ENCODE measurements at places on chromosomes 1 and 21.

- no peak for DNase-seq
These were observed 29.1 kb downstream of the SMYD2 start for GRCh38 chr1:214310010-214310409.

DNA sequence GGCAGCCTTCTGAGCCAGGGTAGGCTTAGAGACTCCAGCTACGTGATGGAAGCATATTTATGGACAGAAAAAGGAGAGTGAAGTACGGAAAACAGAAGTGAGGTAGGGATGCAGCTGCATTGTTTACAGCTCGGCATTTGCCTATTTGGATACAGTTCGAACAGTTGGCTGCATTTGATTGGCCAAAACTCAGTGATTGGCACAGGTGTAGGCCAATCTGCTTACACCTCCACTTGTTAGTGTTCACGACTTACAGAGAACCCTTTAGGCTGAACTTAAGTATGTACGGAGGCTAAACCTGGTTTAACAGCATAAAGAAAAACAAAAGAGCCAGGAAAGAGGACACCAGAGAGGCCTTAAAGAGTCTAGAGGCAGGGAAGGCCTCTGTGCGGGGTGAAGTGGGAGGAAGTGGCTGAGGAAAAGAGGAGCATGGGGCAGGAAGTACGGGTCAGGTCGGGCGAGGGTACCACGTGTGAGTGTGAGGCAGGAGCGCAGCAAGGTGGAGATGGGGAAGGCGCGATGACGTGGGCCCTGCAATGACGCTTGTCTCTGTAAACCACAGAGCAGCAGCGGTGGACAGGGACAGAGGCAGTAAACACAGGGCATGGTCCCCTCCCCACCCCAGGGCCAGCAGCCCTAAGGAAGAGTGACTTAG, 32.0 kb downstream of the RSPH1 start:
- no peak for DNase-seq

DNA sequence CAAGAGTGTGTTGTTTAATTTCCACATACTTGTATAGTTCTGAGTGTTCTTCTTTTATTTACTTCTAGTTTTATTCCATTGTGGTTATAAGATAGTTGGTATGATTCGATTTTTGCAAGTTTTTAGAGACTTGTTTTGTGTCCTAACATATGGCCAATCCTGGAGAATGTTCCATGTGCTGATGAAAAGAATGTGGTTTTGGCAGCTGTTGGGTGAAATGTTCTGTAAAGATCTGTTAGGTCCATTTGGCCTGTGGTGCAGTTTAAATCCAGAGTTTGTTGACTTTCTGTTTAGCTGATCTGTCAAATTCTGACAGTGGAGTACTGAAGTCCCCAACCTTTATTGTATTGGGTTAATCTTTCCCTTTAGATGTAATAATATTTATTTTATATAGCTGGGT, 19.5 kb upstream of the TIPRL start:
- DNase-seq, result no peak

DNA sequence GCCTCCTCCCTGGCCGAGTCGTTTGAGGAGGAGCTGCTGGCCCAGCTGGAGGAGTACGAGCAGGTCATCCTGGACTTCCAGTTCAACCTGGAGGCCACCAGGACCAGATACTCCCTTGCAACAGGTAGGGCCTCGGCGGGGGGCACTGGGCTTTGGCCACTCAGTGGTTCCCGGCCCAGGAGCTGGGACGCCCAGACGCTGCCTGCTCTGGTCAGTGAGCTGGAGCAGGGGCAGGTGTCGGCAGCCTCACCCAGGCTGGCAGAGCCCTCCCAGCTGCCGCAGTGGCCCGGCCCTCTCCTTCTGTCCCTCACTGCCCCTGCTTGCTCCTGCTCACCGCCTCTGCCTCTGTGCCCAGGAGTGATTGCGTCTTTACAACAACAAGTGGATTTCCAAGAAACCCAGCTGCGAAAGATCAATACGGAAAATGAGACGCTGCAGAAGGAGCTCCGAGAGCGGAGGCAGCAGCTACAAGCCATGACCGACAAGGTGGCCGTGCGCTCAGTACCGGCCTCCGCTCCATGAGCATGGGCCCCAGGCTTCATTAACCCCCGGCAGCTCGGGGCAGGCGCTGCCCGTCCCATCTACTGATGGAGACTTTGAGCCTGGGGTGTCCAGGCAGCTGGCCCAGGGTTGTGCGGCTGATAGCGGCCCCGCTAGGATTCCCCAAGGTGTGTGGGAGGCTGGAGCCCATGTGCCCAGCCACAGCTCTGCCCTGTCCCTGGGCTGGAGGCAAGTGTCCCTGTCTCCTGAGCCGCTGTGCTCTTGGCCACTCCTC, 9.0 kb upstream of the SMIM1 start:
- no peak for DNase-seq

DNA sequence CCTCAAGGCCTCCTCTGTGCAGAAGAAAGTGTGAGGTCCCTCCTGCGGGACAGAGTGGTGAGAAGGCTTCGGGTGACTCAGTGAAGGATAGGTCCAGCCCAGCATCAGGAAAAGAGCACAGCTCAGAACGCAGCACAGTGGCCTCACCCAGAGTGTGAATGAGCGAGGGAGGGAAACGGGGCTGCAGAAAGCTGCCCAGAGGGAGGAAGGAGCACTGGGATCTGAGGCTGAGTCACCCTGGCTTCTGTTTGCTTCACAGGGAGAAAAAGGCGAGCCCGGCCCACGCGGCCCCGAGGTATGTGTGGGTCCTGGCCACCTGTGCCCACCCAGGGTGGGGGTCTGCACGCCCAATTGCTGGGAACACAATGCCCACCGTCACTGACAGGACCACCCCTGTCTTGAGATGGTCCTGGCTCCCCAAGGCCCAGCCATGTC, 24.3 kb downstream of the COL6A2 start:
- DNase-seq, result peak; percentile 66

DNA sequence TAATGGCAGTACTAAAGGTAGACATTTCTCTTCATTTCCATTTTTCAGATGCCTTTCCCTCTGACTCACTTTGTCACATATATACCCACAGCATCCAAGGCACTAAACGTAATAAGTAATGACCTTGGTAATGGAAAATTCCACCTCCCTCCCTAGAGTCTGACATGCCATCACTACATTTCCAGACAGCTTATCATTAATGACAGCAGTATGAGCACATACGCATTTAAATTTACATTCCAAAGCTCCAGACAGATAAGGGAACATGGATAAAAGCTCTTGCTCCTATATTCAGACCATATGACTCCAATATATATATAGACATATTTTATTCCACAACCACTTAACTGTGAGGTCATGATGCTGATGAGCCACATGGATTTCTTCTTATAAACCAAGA, 191.7 kb upstream of the GORAB start:
- DNase-seq, result no peak

DNA sequence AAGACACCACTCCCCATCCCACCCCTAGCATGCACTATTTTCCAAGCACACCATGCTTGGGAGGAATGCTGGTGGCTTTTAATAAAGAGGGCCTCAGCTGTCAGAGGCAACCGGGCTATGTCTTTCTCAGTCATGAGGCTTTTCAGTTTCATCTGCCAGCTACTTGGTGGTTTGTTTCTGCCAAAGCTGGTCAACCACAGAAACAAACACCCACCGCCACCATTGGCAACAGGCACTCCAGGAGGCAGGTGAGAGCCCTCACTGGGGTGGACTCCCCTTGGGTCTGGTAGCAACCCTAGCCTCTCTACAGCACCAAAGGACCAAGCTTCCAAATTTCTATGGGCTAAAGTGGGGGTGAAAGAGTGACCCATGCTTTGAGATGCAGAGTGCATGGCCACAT, 54.3 kb upstream of the CD1D start:
- DNase-seq, result no peak

- DNase-seq, result peak; percentile 33
These were observed 164.0 kb downstream of the PGBD5 start for GRCh38 chr1:230261928-230262650.

- no peak for DNase-seq
These were observed 8.0 kb upstream of the RNPC3 start for GRCh38 chr1:103517380-103518047.

GRCh38 chr1:211183747-211184313, 49.9 kb upstream of the KCNH1 start:
- no peak for DNase-seq

- no peak for DNase-seq
These were observed 23.6 kb downstream of the IFFO2 start for GRCh38 chr1:18932879-18933278.

GRCh38 chr1:47651311-47652089, 213.7 kb downstream of the FOXD2 start:
- peak; percentile 67 for DNase-seq

DNA sequence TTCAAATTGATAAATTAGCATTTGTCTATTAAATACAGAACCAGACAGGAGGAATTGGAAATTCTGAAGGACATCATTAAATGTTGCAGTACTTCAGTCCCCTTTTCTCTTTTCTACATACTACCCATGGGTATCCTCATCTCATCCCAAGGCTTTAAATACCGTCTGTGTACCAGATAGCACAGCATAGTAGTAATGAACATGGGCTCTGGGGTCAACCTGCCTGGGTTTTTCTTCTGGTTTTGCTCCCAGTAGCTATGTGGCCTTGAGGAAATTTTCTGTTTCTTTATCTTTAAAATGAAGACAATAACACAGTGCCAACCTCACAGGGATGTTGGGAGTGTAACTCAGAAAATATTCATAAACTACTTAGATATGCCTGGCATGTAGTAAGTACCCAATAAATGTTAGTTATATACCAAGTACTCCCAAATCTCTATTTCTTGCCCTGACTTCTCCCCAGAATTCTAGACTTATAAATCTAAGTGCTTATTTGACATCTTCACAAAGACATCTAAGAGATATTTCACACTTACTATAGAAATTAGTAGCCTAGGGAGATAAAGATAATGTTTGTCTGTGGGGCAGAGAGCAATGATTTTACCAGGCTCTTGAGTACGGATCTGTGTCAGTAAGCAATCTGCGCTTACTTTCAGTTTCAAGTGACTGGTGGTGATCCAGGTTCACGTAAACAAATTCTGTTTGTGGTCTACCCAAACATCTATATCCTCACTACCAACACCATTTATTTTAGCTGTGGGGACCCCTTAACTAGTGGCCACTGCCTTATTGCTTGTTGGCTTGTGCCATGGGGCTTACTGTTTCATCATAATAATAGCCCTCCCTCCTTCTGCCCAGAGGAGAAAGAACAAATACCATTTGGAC, 37.3 kb downstream of the VANGL2 start:
- DNase-seq, result no peak

DNA sequence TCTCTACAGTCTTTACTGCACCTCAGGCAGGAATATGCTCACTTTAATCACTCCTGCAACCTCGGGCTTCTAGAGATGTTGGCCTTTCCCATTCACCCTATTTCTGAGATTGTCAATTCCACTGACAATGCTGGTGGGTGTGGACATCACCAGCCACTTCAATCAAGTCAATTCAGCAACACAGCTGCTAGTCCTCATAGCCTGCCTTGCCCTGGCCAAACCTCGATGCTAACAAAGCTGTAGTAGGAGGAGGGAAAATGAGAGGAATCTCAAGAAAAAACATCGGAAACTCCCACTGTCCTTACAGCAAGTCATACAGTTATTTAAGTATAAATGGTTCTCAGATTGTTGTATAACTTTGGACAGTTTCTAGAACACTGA, 155.0 kb downstream of the KCNH1 start:
- no peak for DNase-seq

- DNase-seq, result no peak
These were observed 1.8 kb downstream of the JMJD4 start for GRCh38 chr1:227733309-227733705.

GRCh38 chr1:43453442-43454269, at the start of gene HYI:
TSS of gene HYI (minus strand) at chr1:43453931. CDS start at chr1:43453793, 138 bp downstream.
- peak; percentile 93 for DNase-seq

DNA sequence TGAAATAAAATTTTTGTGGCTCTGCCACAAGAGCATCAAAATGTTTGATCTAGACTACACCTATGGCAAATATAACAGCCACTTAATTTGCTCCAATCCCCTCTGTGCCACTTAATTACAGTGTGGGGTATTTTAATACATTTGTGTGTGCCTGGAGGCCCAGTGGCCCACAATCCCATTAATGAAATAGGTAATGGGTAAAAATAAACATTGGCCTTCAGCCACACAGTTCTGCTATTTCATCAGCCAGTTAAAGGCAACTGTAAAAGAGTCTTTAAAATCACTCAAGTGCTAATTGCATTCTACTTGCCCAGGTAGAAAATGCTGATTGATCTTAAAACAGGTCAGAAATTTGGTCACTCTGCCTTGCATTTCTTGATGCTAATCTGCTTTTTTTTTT, 151.6 kb upstream of the UBE2U start:
- DNase-seq, result no peak

GRCh38 chr1:40032240-40032891, 8.2 kb upstream of the CAP1 start:
- no peak for DNase-seq

GRCh38 chr21:44489962-44490361, 34.7 kb downstream of the LRRC3 start:
- DNase-seq, result no peak

- DNase-seq, result peak; percentile 55
These were observed 45.7 kb downstream of the NAV1 start for GRCh38 chr1:201584471-201585092.

DNA sequence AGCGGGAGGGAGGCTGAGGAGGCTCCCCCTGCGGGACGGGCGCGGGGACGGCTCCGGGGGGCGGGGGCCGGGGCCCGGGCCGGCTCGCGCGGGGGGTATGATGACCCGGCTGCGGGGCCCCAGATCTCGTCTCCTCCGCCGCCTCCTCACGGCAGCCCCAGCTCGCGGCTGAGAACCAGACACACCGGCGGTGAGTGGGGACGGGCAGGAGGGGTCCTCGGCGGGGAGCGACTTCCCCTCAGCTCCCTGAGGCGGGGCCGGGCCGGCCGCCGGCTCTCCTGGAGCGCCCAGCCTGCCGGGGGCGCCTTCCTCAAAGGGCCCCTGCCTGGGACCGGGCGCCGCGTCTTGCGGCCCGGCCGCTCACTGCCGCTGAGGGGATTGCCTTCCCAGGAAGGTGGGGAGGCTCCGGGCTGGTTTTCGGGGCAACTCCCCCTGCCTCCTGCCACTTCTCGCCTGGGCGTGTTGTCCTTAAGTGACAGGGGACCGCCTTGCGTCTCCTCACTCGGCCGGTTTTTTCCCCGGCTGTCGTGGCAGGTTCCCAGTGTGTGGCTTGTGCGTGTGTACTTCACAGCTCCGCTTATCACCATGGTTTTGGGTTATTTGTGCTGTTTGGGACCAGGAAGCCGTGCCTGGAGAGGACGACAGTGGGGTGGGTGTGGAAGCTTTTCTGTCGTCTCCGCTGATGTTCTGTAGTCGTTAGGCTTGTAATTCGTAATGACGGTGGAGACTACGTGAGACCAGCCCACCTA, 800 bp downstream of the HIPK1 start:
- DNase-seq, result peak; percentile 82

DNA sequence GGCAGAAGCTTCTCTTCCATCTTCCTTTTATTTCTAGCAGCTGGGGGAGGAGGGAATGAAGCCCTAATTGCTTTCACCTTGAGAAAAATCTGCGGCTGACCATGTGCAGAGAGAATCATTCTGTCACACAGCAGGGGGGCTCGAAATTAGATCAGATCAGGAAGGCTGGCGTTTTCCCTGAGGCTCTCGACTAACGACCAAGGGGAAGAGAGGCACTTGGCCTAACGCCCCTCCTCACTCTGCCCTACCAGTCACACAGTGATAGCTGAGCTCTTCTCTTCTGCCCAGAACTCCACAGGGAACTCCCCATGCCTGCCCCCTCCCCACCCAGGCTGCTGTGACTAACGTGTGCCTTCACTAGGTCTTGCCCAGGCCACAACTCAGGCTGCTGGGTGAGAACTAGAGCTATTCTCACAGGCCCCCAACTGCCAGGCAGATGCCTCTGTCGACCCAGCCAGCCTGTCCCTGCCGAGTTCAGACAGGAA, 26.5 kb upstream of the KHDRBS1 start:
- DNase-seq, result no peak

GRCh38 chr1:65022216-65022615, 55.9 kb upstream of the JAK1 start:
- no peak for DNase-seq

GRCh38 chr1:212698467-212699103, 1.1 kb downstream of the BATF3 start:
- peak; percentile 7 for DNase-seq

Data from coronary artery (tissue), 2 donors.